Right lung (tissue), 10 donors: ENCODE measurements at places on chromosomes 5 and 9. TPM values are rescaled to one million over a fixed set of nuclear protein-coding genes. Genes with fewer than 3 reads are reported as not detected.

Gene STPG3
- polyA plus RNA-seq: 1.5 TPM

- DNase-seq: no peak
These were observed 69.0 kb upstream of the DAPK1 start for GRCh38 chr9:87428659-87429058.

GRCh38 chr5:157665467-157666070, 5.8 kb upstream of the C5orf52 start:
- DNase-seq: no peak

DNA sequence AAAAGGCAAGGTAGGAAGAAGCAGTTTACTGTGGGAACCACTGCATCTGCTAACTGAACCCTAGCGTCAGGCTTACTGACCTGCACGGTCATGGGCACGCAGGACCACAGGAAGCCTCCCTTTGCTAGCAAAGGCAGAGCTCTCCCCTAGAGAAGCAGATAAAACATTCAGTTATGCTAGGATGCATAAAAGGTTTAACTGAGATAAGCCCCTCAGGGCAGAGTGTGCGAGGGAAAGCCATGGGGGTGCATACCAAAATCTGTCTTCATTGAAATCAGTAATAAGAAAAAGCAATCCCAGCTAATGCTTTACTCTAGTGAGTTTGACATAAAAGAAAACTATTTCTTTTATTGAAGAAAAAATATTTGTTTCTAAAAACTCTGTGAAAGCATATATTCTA, 2403.7 kb upstream of the C9orf72 start:
- DNase-seq: no peak

- no peak for DNase-seq
These were observed 18.5 kb downstream of the JADE2 start for GRCh38 chr5:134543820-134544614.

- peak; percentile 3 for DNase-seq
These were observed 266.0 kb downstream of the DTWD2 start for GRCh38 chr5:118722122-118723020.

Gene RPL37
- 2,812 TPM for polyA plus RNA-seq

Gene UGT3A2
- 0.13 TPM for polyA plus RNA-seq

Gene REEP5
- 78.9 TPM for polyA plus RNA-seq

DNA sequence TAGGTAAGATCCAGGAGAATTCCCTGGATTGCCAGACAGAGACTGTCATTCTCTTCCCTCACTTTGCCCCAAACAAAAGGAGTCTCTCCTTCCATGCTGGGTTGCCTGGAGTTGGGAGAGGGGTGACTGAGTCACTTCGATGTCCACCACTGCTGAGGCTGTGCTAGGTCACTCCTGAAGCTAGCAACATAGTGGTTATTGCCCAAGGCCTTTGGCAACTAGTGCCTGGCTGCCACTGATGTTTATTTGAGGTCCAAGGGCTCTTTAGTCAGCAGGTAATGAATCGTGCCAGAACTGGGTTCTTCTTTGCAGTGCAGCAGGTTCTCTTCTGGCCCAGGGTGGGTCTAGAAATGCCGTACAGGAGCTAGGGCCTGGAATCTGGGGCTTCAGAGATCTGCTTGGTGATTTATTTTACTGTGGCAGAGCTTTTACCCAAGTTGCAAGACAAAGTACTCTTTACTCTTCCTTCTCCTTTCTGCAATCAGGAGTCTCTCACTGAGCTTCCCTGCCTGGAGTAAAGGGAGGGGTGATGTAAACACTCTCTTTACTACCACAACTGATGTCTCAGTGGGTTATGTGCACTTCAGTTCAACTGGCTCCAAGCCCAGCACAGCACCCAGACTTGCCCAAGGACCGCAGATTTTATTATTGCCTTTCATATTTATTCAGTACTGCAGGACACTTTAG, 155.7 kb upstream of the SH3GL2 start:
- no peak for DNase-seq

DNA sequence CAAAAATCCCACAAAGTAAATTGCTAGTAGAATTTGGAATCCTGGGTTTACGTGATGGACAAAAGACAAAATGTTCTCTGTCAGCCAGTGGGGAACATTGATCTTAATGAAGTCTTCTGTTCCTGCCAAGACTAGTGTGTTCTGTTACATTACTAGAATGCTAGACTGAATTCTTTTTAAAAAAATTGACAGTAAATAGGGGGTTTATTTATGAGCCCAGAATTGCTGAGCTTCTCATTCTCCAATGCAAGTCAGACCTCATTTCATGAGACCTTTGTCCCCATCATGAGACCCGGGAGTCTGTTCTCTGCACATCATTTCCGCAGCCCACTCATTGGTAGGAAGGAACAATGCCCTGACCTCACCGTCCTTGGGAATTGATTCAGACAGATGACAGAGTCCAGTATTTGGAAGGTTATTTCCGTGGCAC, 173.8 kb upstream of the OTULINL start:
- no peak for DNase-seq

DNA sequence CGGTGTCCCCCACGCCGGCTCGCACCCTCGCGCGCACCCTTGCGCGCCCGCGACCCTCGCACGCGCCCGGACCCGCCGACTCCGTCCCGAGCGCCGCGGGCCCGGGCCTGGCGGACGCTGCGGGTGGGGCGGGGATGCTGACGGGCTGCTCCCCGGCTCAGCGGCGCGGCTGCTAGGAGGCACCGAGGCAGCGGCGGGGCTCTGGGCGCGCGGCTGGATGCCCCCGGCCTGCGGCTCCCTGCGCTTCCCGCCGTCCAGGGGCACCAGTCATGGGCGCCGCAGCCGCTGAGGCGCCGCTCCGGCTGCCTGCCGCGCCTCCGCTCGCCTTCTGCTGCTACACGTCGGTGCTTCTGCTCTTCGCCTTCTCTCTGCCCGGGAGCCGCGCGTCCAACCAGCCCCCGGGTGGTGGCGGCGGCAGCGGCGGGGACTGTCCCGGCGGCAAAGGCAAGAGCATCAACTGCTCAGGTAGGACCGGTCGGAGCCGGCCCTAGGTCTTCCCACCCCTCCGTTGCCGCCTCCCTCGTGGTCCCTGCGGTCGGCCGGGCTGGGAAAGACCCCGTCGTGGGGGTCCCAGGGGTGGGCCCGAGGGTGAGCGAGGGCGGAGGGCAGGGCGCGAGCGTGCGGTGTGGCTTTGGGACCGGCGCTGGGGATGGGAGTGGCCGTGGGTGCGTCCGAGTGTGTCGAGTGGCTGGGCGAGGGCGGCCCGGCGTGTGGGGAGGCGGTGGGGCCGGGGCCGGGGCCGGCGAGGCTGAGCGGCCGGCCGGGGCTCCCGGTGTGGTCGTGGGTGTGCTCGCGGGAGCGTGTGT, 530 bp downstream of the TMEFF1 start:
- peak; percentile 23 for DNase-seq

Gene CDH9
- 0.13 TPM for polyA plus RNA-seq

Gene ORM1
- 6.1 TPM for polyA plus RNA-seq

Gene LCN1
- polyA plus RNA-seq: not detected

Gene CARTPT
- polyA plus RNA-seq: not detected

Gene OR1Q1
- polyA plus RNA-seq: not detected

DNA sequence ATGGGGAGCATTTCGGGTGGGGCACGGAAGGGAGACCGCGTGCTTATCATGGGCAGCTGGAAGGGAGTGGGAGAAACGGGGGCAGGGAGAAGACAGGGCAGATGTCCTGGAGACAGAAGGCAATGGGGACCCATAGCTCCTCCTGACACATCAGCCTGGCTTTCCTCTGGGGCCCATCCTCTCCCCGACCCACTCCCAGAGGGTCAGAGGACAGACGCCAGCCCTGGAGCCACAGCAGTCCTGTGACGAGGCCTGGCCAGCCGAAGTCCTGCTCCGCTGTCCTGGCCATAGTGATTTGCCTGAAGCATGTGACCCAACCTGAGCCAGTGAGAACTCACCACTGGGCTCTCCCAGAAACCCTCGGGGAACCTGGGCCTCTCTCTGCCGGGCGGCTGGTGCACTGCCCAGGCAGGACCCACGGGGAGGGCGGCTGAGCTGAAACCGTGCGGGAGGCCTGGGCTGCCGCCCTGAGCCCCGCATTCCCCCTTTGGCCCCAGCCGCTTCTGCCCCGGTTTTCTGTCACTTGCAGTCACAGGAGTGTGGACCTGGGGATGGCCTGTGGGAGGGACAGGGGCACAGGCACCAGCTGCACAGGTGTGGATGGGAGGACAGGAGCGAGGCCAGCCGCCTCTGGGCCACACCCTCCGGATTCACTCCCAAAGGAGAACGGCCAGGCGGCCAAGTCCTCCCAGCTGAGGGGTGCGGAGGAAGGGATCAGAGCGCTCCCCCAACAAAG, 19.8 kb downstream of the ADAMTS2 start:
- DNase-seq: no peak

- DNase-seq: no peak
These were observed 112.1 kb downstream of the IRX2 start for GRCh38 chr5:2639425-2639824.

GRCh38 chr5:157860898-157861890, 2.2 kb upstream of the CLINT1 start:
- DNase-seq: no peak

Gene IDNK
- polyA plus RNA-seq: 7.3 TPM

Gene NPR3
- polyA plus RNA-seq: 30.1 TPM

DNA sequence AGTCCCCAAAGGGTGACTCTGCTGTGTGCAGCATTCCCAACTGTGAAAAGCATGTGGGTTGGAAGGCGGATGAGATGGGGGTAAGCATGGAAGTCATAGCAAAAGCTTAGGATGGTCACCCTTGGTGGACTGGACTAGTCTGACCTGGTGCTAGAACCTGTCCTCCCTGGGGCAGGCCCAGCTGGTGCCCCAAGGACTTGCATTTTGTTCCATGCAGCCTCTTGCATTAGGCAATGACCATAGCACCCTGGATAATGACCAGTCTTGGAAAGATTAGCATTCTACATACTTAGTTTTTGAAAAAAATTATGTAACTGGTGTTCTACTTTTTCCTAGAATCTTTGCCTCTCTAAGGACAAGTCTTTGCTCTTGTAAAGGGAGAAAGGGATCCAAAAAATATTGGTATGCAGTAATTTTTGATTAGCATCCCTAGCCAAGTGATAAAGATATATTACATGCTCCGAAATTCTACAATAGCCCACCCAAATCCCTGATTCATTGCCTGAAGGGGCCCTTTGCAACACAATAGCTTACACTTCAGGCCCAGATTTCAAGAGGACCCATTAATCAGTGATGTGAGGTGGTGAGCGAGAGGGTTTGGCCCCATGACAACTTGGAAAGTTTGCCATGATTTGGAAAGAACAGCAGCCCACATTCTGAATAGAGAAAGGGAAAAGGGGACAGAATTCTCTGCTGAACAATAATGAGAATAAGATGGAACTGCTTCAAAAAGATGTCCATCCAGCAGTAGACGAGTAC, 93.3 kb upstream of the CD180 start:
- peak; percentile 65 for DNase-seq

DNA sequence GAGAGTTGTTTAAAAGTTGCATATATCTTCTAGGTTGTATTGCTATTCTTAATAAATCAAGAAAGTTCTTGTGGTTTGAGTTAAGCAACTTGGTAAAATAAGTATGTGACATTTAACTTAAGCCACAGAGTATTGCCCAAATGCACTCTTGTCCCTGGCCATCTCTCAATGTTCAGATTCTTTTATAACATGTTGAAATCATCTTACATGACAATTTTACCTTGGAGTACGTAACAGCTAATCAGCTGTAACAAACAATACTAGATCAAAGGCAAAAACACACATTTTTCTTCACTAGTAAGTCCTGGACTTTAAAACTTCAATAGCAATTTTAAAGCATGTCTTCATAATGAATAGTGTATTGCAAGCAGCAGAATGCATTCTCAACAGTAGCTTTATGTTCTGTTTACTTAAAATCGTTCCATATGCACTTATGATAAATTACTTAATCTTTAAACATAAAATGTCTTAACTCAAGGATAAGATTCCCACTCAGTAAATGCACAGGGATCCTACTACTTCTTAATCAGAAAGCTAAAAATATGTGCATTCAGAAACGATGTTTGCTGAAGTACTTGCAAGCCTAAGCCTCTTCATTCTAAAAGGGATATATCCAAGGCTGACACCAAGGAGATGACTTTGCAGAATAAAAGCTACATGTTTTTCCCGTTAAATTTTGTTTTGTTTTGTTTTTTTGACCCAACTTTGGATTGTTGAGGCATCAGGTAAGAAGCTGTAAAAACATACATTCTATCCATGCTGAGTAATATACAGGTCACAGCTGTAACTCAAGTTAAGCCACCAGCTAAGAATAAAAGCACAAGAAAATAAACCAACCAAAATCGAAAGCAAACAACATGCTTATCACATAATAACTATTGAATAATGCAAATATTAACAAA, 86.1 kb upstream of the NFIB start:
- no peak for DNase-seq

GRCh38 chr9:112731971-112732370, 14.1 kb upstream of the INIP start:
- DNase-seq: no peak
